A172 (cell line): ENCODE measurements at places on chromosomes 2 and 18.
A peak's percentile ranks its signal among the peaks of the same experiment; 100 is the strongest.

- no peak for DNase-seq
Measured at GRCh38 chr18:23069481-23069880, 65.8 kb upstream of the CABLES1 start.

DNA sequence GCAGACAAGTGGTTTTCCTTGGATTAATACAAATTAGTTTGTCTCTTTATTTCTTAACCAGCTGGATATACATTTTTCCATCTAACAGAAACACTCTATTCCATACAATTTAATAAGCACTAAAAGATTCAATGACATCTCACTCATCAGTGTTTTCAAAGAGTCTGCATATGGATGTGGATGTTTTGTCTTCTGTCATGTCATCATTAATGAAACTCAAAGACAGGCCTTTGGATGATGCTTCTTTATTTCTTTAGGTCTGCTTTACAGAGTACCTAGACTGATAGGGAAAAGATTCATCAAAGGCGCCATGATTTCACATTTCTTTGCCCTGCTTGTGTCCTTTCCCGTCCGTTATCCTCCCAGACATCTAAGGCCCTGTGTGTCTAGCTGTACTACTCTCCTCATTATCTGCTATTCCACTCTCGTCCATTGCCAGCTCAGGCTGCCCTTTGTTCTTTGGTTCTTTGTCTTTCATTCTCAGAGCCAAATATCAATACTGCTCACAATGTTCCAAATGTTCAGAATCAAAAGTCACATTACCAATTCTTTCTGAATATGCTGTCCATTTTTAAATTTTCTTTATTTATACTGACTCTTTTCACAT, 232.3 kb upstream of the CHAC2 start:
- DNase-seq = no peak

- peak; percentile 30 for DNase-seq
Measured at GRCh38 chr2:119282996-119283511, 59.4 kb downstream of the STEAP3 start.

DNA sequence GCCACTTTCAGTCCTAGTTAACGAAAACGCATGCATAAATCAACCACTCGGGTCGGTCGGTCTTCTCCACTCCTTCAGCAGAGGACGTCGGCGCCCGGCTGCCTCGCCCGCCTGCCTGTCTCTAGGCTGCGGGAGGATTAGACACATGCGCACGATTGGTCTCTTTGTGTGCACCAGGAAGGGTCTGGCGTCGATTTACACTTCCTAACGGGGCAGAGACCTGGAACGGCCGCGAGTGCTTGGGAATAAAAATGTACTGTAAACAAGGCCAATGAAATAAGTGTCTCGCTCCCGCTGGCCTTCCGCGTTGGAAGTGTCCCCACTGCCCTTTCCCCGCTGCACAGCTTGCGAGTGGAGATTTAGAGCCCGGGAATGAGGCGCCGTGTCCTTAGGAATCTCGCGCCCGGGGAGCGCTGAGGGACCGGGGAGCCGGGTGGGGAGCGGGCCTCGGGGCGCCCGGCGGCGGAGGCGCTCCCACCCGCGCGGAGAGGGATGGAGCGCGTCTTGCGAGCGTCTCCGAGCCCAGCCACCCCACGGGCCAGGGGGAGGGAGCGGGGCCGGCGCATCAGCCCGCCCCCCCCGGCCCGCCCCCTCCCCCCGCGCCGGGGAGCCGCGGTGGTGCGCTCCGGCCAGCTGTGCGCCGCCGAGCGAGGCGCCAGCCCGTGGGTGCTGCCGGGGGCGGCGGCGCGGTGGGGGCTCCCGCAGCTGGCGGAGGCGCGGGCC, at the start of gene DOK6:
Gene DOK6, plus strand, starts transcription at position 636 of the 723 bp plus-strand sequence.
- DNase-seq = no peak

GRCh38 chr2:221016551-221016950, 555.6 kb downstream of the EPHA4 start:
- no peak for DNase-seq

DNA sequence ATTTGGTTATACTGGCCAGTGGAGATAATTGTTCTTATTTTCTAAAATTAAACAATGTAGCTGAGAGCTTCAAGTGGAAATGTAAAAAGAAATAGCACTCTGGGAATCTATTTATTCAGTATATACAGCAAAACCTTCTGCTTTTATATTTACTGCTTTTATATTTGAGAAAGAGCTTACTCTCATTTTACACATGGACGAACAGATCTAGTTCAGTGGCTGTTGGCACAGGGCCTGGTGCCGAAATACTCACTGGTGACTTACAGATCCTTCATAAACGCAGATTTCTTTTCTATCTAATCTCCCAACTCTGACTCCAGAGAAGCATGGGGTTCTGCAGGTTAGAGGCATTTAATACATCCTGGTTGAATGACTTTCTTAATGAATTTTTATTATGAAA, 266.2 kb downstream of the ASXL3 start:
- no peak for DNase-seq

DNA sequence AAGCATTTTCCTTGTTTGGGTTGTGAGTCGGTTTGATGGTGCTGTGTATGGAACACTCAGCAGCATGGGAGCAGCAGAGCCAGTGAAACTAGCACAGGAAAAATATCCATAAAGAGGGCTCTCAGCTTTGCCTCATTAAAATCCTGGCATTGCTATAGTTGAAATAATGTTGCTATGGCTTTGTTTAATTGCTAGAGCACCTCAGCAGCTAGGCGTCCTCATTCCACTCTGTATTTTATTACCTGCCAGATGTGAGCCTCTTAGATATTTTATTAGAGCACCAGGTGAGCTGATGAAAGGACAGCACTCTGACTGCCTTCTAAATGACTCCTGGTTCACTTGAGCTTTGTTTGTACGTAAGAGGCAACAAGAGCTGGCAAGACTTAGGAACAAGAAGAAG, 232.4 kb downstream of the MTX2 start:
- DNase-seq = no peak

DNA sequence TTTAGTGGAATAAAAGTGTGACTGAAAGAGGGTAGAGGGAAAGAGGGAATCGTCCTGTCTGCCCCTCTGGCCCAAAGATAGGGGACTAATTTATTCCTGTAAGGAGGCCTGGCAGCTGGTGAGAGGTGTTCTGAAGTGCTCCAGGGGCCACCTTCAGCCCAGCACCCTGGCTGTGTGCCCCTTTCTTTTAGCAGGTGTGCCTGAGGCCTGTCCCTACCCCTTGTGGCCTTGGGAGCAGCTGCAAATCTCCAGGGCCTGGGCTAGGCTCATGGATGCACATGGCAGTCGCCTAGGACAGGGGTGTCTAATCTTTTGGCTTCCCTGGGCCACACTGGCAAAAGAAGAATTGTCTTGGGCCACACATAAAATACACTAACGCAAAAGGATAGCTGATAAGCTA, 37.3 kb downstream of the FHOD3 start:
- no peak for DNase-seq

DNA sequence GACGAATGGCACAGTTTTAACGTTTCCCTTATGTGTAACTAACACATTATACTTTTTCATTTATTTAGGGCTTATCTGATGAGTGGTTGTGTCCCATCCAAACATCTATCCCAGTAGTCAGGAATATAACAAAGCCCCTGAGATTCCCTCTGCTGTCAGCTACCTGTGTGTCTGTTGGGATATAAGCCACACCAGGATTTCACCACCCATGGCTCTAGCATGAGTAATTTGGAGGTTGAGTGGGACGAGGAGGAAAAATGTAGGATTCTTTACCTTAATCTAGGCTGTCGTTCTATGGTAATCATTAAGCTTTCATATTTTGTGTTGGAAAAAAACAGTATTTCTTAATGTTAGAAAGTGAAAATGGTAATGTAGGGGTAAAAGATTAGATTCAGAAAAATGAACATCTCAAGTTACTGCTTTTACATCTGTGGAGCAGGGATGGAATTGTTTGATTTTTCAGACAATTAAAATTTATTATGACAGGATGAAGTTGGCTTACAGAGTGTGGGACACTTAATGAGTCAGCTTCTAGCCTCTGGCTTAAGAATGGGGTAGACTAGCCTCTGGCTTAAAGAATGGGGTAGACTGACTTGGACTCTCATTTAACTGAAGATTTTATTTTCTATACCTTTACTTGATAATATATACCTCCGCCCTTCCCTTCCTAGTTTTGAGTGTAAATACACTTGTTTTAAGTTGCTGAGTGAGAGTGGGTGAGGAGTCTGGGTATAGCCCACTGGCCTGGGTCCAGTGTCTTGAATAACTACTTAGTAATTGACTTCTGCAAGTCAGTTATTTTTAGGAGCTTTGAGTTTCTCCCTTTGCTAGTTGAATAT, 88.5 kb upstream of the RANBP2 start:
- DNase-seq = peak; percentile 44

GRCh38 chr18:45549290-45549689, 66.0 kb upstream of the SLC14A2 start:
- DNase-seq = no peak

GRCh38 chr18:7728297-7728696, 161.2 kb downstream of the PTPRM start:
- DNase-seq = no peak
